GM23248 (cell line): ENCODE measurements at places on chromosomes 2 and 18. TPM values are rescaled to one million over a fixed set of nuclear protein-coding genes. Genes with fewer than 3 reads are reported as not detected.
A peak's percentile ranks its signal among the peaks of the same experiment; 100 is the strongest.

The UGT1A10 gene
- total RNA-seq: not detected in 2 replicates

The IL36B gene
- not detected in 2 replicates for total RNA-seq

The USP37 gene
- total RNA-seq: 6.6 and 6.7 TPM in 2 replicates

The YES1 gene
- total RNA-seq: 89.9 and 91.6 TPM in 2 replicates

The UPP2 gene
- not detected in 2 replicates for total RNA-seq

The ARHGEF4 gene
- total RNA-seq: 12.0 and 26.0 TPM in 2 replicates

The TXNDC2 gene
- total RNA-seq: not detected in 2 replicates

The KCNG3 gene
- total RNA-seq: not detected in 2 replicates

The POTEC gene
- not detected in 2 replicates for total RNA-seq

The C2orf81 gene
- total RNA-seq: 1.6 and 3.5 TPM in 2 replicates

The IL36RN gene
- total RNA-seq: not detected in 2 replicates

DNA sequence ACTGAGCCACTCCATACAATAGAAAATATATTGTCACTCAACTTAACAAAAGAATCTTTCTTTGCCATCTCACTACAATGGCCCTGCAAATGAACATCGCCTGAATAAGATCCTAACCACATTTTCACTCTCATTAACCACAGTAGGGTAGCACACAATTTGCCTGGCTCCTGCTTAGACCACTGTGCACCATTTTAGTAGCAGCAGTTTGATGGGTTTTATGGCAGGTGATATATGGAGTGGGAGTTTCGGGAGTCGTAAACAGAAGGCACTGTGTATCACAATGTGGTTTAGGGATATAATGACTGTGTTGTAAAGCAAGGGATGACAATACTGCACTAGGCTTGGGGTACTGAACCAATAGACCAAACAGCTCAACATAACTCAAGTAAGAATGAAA lies 617.4 kb downstream of the BCL11A start:
- DNase-seq: no peak

DNA sequence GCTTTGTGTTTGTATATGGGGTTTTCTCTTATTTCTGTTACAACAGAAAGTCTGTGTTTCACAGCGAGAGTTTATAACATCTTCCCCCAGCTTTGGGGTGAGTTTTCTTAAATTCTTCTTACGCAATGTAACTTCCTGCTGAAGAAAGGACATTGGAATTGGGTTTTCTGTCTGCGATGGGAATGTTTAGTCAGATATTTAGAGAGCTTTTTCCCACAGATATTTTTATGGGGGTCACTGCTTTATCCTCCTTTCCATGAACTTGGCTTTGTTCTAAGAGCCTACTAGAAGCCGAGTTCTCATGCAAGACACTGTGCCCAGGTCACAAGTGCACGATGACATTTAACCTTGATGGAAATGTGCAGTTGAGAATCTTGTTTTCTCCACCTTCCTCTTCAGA lies 22.1 kb downstream of the B3GNT2 start:
- peak; percentile 81 for DNase-seq

DNA sequence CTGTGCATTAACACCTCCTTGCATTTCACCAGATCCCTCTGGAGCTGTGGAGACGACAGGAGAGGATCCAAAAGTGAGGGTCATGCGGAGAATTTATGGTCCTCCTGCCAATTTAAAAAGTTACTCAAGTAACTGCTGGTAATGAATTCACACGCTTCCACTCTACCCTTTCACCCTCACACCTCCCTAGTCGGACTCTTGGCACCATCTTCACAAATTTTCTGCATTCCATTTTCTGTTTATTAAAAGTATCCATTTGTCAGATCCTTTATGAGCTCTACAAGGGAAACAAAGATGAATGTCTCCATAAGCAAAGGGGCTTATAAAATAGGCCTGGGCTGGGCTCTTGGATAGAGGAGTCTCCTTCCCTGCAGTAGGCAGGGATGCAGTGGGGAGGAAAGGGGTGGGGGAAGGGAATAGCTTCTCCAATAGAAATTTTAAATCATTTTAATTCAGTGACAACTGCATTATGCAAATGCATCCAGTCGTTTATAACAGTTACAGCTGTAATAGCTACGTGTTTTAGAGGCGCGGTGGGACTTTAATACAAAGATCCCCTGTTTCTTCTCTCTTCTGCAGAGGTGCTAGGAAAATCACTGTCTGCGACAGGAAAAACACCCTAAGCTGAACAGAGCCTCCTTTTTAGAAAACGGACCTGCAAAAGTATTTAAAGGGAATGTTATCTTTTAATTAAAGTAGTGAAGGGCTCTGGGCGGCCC lies 132.2 kb downstream of the EPHA4 start:
- no peak for DNase-seq

DNA sequence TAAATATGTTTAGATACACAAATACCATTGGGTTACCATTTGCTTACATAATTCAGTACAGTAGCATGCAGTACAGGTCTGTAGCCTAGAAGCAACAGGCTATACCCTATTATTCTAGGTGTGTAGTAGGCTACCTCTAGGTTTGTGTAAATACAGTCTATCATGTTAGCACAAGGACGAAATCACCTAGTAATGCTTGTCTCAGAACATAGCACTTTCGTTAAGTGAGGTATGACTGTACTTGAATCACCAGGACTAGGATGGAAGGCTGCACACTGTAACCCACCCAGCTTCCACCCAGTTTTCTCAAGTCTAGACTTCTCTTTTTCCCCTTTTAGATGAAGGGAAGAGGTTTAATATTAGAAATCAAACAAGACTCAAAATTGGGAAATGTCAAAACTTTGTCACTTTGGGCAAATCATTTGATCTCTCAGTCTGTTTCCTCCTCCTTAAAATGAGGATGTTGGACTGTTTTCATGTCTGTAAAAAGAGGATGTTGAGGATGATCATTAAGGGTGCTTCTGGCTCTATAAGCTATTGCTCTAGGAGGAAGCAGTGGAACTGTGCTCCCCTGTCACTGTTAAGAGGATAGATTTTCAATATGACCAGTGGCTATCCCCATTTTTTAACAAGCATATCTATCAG lies 3.7 kb upstream of the SOCS6 start:
- DNase-seq: no peak

DNA sequence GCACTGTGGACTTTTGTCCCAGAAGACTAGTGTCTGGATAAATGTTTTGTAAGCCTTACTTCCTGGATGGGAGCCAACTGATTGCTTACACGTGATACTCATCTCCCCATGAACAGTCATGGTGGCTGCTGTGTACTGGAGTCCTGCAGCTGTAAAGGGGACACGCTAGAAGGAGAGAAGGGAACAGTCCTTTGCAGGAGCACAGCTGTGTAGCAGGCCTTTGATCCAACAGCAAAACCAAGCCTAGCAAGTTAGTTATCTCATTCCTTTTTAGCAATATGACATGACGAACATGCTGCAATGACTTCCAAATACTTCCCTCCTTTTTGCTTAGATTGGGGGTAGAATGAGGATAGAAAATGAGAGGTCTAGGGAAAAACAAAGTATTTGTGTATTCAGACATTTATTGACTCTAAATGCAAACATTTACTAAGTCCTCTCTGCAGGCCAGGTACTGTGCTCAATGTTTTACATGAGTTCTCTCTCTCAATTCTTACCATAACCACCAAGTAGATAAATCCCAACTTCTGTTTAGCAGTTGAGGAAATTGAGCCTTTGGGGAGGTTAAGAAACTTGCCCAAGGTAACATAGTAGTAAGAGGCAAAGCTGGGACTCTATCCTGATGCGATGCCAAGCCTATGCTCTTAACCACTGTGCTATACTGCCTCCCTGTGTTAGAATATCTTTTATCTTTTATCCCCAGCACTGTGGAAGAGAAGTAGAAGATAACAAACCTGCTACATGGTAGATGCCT lies 55.4 kb upstream of the CD28 start:
- peak; percentile 82 for DNase-seq

DNA sequence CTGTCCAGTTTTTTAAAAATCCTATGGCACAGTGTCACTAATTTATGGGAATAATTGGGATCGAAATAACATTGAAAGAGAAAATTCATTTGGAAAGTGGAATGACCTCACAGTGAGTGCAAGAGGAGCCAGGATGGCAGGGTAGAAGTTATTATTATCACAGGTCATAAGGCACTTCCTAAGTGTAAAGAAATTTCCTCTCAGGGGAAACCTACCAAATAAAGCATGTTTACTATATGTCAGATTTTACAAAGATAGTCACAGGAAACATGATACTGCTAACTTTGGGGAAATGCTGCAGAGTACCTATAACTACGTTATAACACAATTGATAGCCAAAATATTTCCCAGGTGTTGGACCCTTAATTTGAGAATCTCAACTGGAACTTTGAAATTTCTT lies 226.3 kb upstream of the SMAD7 start:
- DNase-seq: no peak

DNA sequence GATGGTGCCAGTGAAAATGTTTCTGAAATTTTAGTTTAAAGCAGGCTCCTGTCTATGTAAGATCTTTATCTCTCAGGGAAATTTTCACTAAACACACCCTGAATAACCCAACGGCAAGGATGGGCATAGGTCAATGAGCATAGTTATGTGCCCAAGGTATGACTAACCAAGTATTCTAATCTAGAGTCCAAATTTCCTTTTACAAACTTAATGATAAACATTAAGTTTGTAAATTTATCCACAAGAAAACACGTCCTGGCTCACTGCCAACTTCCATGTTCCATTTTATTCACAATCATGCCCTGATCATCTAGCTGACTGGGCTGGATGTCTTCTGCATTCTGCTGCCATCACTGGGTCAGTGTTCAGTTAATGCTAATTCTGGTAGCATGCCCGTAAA lies 151.2 kb downstream of the SRBD1 start:
- no peak for DNase-seq

DNA sequence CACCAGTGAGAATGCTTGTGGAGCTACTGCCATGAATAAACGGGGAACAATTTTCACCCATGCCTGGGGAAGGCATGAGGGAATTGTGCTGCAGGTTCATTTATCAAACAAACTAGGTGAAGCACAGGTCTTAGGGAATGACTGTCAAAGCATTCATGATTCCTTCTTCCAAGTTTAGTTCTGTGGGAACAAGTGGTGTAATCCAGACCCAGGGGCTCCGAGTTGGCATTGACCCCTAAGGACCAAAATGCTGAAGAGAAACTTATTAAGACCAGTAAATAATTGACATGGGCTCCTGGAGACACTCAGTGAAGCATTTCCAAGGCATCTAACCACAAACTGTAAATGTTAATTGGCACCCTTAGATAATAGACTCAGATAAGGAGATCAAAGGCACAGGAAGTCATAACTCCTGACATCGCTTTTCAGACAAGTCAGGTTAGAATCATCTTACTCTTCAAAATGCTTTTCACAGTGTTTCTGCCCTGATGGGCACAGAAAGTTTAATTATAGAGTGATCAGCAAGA lies 96.9 kb downstream of the SPP2 start:
- no peak for DNase-seq

- DNase-seq: no peak
These were observed 20.6 kb downstream of the EFR3B start for GRCh38 chr2:25062511-25062917.

DNA sequence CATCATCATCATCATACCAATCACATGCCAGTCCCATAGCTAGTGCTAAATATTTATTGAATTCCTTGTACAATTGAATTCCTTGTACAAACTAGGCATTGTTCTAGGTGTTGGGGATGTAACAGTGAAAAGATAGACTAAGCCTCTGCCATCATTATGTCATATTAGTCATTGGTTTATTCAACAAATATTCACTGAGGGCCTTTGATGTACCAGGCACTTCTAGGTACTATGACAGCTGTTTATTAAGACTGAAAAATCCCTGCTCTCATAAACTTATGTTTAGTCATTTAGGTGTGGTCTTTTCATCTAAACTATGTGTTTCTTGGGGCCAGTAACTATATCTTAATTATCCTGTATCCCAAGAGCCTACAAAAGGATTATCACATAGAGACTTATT lies 412.3 kb upstream of the ETAA1 start:
- DNase-seq: no peak

DNA sequence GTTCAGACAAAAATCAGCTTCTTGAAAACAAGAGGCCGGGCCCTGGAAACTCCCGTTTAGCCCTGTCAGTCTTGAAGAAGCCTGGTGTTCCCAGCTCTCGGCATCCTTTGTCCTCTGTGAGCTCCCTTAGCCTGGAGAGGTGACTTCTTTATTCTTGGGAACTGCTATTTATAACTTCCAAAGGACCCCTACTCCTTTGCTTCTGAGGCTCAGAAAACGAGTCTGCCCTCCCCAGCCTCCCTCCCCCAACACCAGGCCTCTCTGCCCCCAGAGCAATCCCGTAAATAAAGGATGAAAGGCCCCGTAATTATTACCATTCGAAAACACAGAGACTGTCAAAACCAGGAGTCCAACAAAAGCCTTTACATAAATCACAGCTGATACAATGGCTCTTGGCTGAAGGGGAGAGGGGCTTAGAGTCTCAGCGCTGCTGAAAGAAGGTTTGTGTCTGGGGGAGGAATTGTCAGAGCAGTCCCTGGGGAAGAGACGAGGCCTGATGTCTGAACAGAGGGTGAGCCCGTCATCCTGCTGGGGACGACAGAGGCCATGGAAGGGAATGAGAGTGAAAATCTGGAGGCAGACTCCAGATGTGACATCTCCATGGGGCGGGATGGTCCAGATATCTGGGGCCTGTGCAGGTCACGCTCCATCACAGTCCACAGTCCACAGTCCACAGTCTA lies 283.0 kb downstream of the MYCN start:
- no peak for DNase-seq

- peak; percentile 84 for DNase-seq
These were observed 80.5 kb upstream of the ITPRID2 start for GRCh38 chr2:181810823-181811695.

DNA sequence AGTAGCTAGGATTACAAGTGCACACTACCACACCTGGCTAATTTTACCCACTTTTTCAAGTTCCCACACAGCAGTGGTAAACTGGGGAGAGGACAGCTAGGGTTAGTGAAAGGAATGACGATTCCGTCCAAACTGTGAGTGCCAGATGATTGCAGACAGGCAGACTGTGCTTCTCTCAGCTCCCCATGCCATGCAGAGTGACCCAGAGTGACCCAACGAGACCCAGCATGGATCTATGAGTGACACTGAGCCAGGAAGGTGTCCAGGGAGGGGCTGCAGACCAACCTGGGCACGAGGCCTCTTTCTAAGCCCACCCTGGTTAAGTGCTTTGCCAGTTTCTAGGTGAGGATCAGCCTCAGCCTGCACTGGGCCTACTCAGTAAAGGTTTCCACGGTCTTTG lies 7.7 kb upstream of the KLF11 start:
- DNase-seq: no peak

DNA sequence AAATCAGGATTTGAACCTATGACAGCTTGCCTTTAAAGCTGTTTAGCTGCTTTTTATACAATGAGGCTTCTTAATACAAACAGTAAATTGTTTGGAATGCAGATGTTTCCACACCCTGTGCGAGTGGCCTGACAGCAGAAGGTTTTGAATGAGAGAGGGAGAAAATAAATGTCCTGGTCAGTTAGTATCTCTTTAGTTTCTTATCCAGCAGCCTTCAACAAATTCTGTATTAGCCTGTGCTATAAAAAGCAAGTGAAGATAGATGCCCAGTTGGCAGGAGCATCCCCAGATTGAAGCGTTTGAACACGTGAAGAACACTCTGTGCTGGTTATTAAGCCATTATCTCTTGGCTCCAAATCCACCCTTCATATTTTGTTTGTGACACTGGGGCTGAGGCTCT lies 70.6 kb downstream of the CERS6 start:
- DNase-seq: peak; percentile 53
